Kidney (tissue), 22 donors: ENCODE measurements at places on chromosomes 1 and 21. TPM values are rescaled to one million over a fixed set of nuclear protein-coding genes. Genes with fewer than 3 reads are reported as not detected.

DNA sequence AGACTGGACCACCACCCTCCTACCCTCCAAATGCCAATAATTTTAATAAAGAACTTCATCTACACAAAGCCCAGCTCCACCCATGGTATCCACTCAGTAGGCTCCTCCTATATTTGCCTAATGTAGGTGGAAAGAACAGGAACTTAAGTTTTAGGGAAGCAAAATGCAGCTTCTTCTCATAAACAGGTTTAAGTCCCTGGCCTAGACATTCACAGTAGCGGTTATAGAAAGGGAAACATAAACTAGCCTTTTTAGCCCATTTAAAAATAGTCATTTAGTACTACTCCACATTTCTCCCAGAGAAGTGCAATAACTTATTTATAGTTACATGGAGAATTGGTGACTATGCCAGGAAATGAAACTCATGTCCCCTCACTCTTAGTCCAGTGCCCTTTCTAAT, 56.6 kb upstream of the CPLANE2 start:
- DNase-seq = no peak

GRCh38 chr1:111733183-111733991, 5.8 kb downstream of the INKA2 start:
- peak; percentile 59 for DNase-seq

DNA sequence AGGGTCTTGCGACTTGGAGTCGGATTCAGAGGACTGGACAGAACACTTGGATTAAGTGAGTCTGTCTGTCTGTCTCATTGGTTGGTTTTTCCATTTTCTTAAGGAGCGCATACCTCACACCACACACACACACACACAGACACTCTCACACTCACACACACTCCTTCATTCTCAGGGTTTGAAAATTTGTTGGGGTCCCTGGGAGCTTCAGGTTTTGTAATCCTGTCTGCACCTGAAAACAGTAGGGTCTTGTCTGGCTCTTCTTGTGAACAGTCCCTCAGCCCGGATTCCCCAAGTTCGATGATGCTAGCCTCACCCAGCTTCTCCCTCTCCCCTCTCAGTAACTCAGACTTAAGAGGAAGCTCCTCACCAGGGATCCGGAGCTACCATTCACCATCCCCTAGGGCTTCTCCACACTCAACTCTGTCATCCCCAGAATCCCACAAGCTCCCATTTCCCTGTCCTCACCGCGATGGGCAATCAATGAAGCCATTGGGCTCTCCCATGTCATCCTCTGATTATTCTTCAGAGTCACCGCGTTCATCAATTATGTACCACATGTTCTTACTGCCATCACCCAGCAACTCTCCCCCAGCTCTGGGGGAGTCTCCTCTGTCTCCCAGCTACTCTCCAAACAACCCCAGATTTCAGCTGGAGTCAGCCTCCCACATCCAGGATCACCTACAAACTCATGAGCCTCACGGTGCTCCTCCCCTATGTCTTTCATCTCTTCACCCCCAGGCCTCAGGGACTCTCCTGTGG, 1530.9 kb upstream of the TPTE start:
- DNase-seq = no peak

DNA sequence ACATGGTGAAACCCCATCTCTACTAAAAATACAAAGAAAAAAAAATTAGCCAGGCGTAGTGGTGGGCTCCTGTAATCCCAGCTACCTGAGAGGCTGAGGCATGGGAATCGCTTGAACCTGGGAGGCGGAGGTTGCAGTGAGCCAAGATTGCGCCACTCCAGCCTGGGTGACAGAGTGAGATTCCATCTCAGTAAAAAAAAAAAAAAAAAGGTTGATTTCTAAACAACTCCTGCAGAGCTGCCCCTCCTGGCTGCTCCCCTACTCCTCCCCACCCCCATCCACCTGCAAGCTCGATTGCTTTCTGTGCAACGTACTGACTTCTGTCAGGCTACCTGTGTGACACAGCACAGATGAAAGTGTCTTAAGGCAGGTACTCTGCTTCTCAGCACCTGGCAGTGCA, 13.3 kb downstream of the ETV3L start:
- DNase-seq = no peak

GRCh38 chr1:171515741-171516140, 30.4 kb downstream of the PRRC2C start:
- DNase-seq = no peak

- peak; percentile 73 for DNase-seq
These were observed 10.6 kb upstream of the GADD45A start for GRCh38 chr1:67674260-67675011.

DNA sequence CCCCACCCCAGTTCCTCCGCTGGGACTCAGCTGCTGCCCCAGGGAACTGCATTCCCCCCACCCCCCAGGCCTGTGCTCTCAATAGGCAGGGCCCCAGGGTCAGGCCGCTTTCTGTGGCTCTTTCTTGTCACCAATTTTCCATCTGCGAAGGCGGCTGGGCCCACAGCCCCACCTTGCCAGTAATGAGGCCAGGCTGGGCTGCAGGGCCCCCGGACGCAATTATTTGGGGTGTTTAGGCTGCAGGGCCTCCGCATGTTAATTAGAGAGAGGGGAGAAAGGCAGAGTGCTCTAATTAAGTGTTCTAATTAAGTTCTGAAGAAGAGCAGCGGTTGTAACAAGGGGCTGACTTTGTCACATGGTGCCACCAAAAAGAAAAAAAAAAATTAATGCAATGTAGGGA, 71.8 kb downstream of the EPHB2 start:
- DNase-seq = no peak

- peak; percentile 84 for DNase-seq
These were observed 126.2 kb downstream of the FGGY start for GRCh38 chr1:59422921-59423575.

EFNA3 gene
- 1.2 TPM for polyA plus RNA-seq

RGS18 gene
- 0.34 TPM for polyA plus RNA-seq

SAMD11 gene
- polyA plus RNA-seq = 13.3 TPM

APCS gene
- 1.5 TPM for polyA plus RNA-seq

DNAJB4 gene
- 17.0 TPM for polyA plus RNA-seq

CFAP107 gene
- not detected for polyA plus RNA-seq

CLCA1 gene
- not detected for polyA plus RNA-seq

SPAG17 gene
- polyA plus RNA-seq = 8.7 TPM
